NCI-H510A (cell line): ENCODE measurements at places on chromosomes 12 and 14.

DNA sequence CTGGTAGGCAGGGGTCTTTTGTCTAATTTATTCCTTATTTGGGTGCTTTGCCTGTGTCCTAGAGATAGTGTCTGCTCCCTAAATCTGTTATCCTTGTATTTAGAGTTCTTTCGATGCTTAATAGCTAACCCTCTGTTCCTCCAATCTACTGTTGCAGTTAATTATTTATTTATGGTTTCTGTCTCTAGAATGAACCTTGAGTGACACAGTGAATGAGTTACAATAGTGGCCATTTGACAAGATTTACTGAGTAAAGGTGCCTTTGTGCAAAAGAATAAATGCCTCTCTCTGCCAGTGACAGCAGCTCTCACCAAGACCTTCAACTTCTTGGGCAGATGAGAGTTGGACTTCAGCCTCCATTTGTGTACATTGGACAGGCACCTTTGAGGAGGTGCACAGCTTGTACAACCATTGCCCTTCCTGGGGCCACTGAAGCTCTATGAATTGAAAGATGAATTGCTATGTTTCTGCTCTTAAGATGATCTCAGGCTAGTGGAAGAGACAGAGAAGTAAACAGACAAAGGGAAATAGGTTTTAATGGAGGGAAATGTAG lies 165.9 kb downstream of the DERA start:
- DNase-seq: no peak

DNA sequence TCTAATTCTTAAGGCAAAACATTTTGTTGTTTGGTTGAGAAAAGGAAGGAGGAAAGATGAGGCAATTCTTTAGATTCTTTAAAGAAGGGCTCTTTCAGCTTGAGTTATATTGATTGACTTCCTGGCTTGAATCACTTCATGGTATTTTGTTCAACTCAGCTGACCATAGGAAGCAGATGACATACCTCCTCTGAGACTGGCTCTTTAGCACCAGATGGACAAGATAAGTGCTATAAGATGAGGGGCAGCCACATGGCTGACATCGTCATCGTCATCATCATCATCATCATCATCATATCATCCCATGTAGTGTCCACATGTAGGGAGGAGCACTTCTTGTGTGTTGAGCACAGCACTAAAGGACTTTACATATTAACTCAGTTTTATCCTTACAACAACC lies 81.3 kb downstream of the SSPN start:
- DNase-seq: no peak

DNA sequence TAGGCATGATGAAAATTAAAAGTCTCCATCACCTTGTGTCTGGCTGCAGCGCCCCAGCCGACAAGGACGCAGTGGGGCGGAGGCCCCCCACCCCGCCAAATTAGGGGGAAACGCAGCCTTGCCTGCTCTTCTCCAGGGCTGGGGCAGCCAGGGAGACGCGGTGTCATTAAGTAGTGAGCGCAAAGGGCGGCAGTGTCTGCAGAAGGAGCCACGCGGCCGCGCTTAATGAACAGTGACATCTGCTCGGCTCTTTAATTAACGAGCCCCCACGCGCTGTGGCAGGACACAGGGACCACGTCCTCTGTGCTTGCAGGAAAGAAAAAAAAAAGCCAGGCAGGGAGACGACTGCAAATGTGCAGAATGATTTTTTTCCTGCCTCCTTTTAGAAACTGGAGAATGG lies 93.4 kb upstream of the NCOR2 start:
- DNase-seq: no peak

GRCh38 chr12:87274594-87275245 lies 754.5 kb downstream of the C12orf50 start:
- DNase-seq: no peak

- no peak for DNase-seq
These were observed 46.5 kb downstream of the PTPRB start for GRCh38 chr12:70590549-70591226.

- peak; percentile 55 for DNase-seq
These were observed 499 bp downstream of the TOGARAM1 start for GRCh38 chr14:44962334-44963043.

GRCh38 chr12:126688556-126688955 lies 1578.4 kb upstream of the TMEM132C start:
- DNase-seq: no peak

DNA sequence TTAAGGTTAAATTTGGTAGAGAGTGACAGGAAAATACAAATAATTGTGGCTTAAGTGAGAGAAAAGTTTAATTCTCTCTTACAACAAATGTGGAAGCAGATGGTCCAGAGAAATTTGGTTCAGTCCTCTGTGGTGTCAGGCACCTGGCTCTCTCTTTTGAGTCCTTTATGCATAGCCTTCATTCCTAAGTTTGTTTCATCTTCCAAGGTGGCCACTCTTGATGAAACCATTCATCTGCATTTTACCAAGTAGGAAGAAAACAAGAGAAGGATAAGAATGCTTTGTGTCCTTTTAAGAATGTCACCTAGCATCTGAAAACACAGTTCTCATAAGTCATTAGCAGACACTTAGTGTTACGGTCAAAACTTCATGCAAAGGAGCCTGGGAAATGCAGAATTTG lies 442.5 kb downstream of the CCER1 start:
- DNase-seq: no peak

DNA sequence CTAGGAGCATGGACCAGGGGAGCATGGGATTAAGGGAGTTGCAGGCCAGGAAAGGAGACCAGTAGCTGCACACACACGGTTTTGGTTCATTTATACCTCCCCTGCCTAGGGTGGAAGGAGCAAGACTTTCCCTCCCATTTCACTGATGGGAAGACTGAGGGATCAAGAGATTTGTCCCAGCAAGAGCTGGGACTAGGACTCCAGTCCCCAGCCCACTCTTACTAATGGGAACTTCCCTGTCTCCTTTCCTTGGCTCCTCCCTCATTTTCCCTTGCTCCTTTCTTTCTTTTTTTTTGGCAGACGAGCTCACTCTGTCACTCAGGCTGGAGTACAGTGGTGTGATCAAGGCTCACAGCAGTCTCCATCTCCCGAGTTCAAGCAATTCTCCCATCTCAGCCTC lies 13.0 kb downstream of the SCNN1A start:
- DNase-seq: no peak

- no peak for DNase-seq
These were observed 170.4 kb downstream of the DAD1 start for GRCh38 chr14:22418631-22419030.

- peak; percentile 36 for DNase-seq
These were observed 500 bp downstream of the GPR137C start for GRCh38 chr14:52553002-52553670.

- no peak for DNase-seq
These were observed 10.5 kb upstream of the SSTR1 start for GRCh38 chr14:38197001-38197783.
